ENCODE measurements at places on chromosomes 2 and 18. TPM values are rescaled to one million over a fixed set of nuclear protein-coding genes. Genes with fewer than 3 reads are reported as not detected.

The FAM228A gene
- total RNA-seq, result 1.4 TPM

The NRP2 gene
- total RNA-seq, result 183 TPM

The MC2R gene
- not detected for total RNA-seq

The ST3GAL5 gene
- total RNA-seq, result 17.7 TPM

The CAPN14 gene
- total RNA-seq, result under 0.01 TPM

The CNDP1 gene
- not detected for total RNA-seq

The ELOA2 gene
- not detected for total RNA-seq

The PAIP2B gene
- total RNA-seq, result 0.59 TPM

The GPR45 gene
- not detected for total RNA-seq

The EIF5B gene
- 15.9 TPM for total RNA-seq

The NEU4 gene
- total RNA-seq, result not detected

The MEP1B gene
- total RNA-seq, result not detected

The OTOS gene
- total RNA-seq, result not detected

The PRADC1 gene
- 11.2 TPM for total RNA-seq

The ZNF512 gene
- 21.4 TPM for total RNA-seq

The ANKRD36 gene
- total RNA-seq, result 27.9 TPM

The DOK6 gene
- 2.7 TPM for total RNA-seq

The STK17B gene
- 140 TPM for total RNA-seq

The NPPC gene
- not detected for total RNA-seq

The LYG2 gene
- total RNA-seq, result not detected

The ALK gene
- total RNA-seq, result under 0.01 TPM

The EML6 gene
- 1.1 TPM for total RNA-seq

The TXNDC2 gene
- total RNA-seq, result 0.36 TPM

The ODC1 gene
- 109 TPM for total RNA-seq

The SP5 gene
- not detected for total RNA-seq

The PPP1R1C gene
- total RNA-seq, result 0.29 TPM

The LAMA3 gene
- 8.3 TPM for total RNA-seq

The BUB1 gene
- 7.1 TPM for total RNA-seq

The PAX8 gene
- 2.9 TPM for total RNA-seq

The SERPINB4 gene
- not detected for total RNA-seq

The SOWAHC gene
- 17.7 TPM for total RNA-seq

The GLI2 gene
- 3.8 TPM for total RNA-seq

The SP9 gene
- not detected for total RNA-seq

The APOB gene
- total RNA-seq, result under 0.01 TPM

The TDRD15 gene
- total RNA-seq, result not detected

The FBXO48 gene
- 0.88 TPM for total RNA-seq

The SCG2 gene
- total RNA-seq, result 2.4 TPM

The LCT gene
- under 0.01 TPM for total RNA-seq

The SH3RF3 gene
- total RNA-seq, result 14.8 TPM

The UGT1A3 gene
- not detected for total RNA-seq

The SLC23A3 gene
- total RNA-seq, result 1.4 TPM

The ITPRIPL1 gene
- total RNA-seq, result 1.4 TPM

The SATB2 gene
- total RNA-seq, result 54.5 TPM

The GREB1L gene
- total RNA-seq, result 0.36 TPM

The DNER gene
- 0.36 TPM for total RNA-seq

The KCNJ13 gene
- total RNA-seq, result not detected

The NYAP2 gene
- total RNA-seq, result under 0.01 TPM

The CRYGC gene
- not detected for total RNA-seq

The SIX3 gene
- total RNA-seq, result not detected

The EIF4E2 gene
- total RNA-seq, result 70.6 TPM
